H1 (cell line): ENCODE measurements at places on chromosomes 7 and 10. TPM values are rescaled to one million over a fixed set of nuclear protein-coding genes. Genes with fewer than 3 reads are reported as not detected.

GRCh38 chr7:117775801-117776200 lies 97.4 kb downstream of the CTTNBP2 start:
- H3K27ac ChIP-seq: no peak overlapping the region
- no peak for DNase-seq
- H3K4me3 ChIP-seq: no peak overlapping the region

DNA sequence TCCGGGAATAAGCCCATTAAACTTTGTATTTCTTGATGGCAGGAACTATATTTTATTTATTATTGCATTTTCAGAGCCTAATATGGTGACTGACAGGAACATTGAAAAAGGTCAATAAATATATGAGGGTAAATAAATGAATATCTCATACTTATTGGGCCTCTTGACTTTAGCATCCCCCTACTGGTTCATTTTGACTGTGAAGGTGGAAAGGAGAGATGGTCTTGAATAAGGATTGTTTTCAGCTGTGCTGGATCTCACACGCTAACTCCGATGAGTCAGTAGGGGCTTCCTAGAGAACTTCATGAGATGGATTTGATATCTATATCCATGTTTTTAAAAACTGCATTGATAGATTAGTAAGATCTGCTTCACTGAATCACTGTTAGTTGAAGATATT lies 1026.0 kb downstream of the REEP3 start:
- H3K27me3 ChIP-seq: no peaks in the 10 kb centered on the region
- no peak overlapping the region for H3K4me3 ChIP-seq
- no peak overlapping the region for H3K27ac ChIP-seq

DNA sequence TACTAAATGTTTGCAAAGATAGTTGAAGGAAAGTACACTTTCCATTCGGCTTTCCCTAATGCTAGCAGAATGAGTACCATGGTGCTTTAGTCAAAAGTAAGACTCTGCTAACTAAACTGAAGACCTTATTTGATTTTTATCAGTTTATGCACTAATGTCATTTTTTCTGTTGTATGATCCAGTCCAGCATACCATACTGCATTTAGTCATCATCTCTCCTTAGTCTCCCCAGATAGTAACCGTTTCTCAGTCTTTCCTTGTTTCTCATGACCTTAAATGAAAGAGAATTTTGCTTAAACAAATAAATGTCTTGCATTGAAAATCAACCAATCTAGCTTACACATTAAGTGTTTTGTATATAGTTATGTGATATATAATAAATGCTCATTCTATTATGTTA lies 529.5 kb upstream of the SEMA3D start:
- no peaks in the 10 kb centered on the region for H3K4me1 ChIP-seq
- no peak overlapping the region for H3K4me3 ChIP-seq
- DNase-seq: no peak

GRCh38 chr7:110604885-110605284 lies 486.0 kb upstream of the LRRN3 start:
- no peaks in the 10 kb centered on the region for H3K36me3 ChIP-seq
- no peaks in the 10 kb centered on the region for H3K4me1 ChIP-seq
- H3K4me3 ChIP-seq: no peak overlapping the region
- DNase-seq: no peak

- H3K4me3 ChIP-seq: no peak overlapping the region
- H3K36me3 ChIP-seq: no peaks in the 10 kb centered on the region
- no peak overlapping the region for H3K27ac ChIP-seq
- H3K27me3 ChIP-seq: no peaks in the 10 kb centered on the region
- no peak for DNase-seq
Observed at GRCh38 chr10:21165489-21165888, 268.4 kb upstream of the NEBL start.

DNA sequence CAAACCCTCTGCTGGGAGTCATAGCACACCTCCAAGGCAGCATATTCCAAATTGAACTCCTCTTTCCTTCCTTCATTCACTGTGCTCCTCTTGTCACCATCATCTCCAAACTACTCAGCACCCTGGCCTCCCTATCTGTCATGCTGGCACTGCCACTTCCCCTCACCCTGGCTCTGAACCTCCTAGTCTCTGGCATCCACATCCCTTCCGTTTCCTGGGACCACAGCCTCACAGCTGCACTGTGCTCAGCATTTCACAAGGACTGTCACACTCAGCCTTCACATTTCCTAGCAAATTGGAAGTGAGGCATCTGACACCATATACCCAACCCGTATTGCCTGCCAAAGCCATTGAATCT lies 124.7 kb downstream of the WDR11 start:
- H3K4me3 ChIP-seq: no peak overlapping the region
- H3K36me3 ChIP-seq: no peaks in the 10 kb centered on the region
- DNase-seq: no peak
- H3K4me1 ChIP-seq: peaks cover 8% of the 10 kb centered on the region
- H3K27ac ChIP-seq: no peak overlapping the region
- peaks cover 21% of the 10 kb centered on the region for H3K27me3 ChIP-seq

GRCh38 chr10:42782446-42783180 lies at the start of gene BMS1:
Gene BMS1 (plus strand): TSS chr10:42782795. CDS start chr10:42784395, 1,600 bp downstream.
- no peaks in the 10 kb centered on the region for H3K27me3 ChIP-seq
- peak within 1 kb of the TSS; percentile 95 for H3K27ac ChIP-seq
- no peaks in the 10 kb centered on the region for H3K4me1 ChIP-seq
- peaks cover 11% of the 10 kb centered on the region for H3K36me3 ChIP-seq
- H3K4me3 ChIP-seq: peak within 1 kb of the TSS; percentile 91

DNA sequence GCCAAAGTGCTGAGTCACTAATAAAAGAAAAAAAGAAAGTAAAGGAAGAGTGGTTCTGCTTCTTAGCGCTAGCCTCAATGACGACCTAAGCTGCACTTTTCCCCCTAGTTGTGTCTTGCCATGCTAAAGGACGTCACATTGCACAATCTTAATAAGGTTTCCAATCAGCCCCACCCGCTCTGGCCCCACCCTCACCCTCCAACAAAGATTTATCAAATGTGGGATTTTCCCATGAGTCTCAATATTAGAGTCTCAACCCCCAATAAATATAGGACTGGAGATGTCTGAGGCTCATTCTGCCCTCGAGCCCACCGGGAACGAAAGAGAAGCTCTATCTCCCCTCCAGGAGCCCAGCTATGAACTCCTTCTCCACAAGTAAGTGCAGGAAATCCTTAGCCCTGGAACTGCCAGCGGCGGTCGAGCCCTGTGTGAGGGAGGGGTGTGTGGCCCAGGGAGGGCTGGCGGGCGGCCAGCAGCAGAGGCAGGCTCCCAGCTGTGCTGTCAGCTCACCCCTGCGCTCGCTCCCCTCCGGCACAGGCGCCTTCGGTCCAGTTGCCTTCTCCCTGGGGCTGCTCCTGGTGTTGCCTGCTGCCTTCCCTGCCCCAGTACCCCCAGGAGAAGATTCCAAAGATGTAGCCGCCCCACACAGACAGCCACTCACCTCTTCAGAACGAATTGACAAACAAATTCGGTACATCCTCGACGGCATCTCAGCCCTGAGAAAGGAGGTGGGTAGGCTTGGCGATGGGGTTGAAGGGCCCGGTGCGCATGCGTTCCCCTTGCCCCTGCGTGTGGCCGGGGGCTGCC lies at the start of gene IL6:
IL6 (plus strand) TSS at position 294 of the 807 bp plus-strand sequence; CDS start at position 357, 63 bp downstream.
- DNase-seq: no peak
- no peaks in the 10 kb centered on the region for H3K36me3 ChIP-seq
- H3K27ac ChIP-seq: no peak within 1 kb of the TSS
- peak within 1 kb of the TSS; percentile 22; the same call in 1 of the 2 replicates for H3K4me3 ChIP-seq
- H3K4me1 ChIP-seq: peaks cover 5% of the 10 kb centered on the region
- no peaks in the 10 kb centered on the region for H3K27me3 ChIP-seq

DNA sequence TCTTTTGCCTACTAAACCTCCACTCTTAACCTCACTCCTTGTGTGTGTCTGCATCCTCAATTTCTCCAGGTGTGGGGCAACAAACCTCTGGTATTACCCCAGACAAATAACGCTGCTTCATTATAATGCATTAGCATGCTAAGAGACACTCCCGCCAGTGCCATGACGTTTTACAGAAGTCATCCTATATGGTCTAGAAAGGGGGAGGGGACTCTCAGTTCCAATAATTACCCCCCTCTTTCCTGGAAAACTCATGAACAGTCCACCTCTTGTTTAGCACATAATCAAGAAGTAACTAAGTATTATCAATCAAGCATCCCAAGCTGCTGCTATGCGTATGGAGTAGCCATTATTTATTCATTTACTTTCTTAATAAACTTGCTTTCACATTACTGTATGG lies 364.5 kb downstream of the TYW1 start:
- H3K27me3 ChIP-seq: no peaks in the 10 kb centered on the region
- H3K36me3 ChIP-seq: no peaks in the 10 kb centered on the region
- H3K4me3 ChIP-seq: no peak overlapping the region
- no peaks in the 10 kb centered on the region for H3K4me1 ChIP-seq

DNA sequence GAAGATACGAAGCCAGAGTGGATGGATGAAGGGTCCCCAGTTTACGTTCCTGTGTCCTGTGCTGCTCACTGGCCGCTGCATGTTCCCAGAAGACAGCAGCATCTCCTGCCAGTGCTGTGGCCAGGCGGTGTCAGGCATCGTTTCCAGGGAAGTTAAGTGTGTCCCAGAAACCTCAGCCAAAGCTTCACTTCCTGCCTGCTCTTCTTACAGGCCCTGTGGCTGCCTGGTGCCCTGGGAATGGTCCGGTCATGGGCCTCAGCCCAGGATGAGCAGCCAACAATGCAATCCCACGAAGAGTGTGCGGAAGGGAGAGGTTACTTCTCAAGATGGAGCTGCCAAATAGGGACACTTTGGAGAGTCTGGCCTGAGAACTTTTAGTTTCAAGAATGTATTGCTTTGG lies 99.7 kb upstream of the TARP start:
- H3K4me3 ChIP-seq: no peak overlapping the region
- no peaks in the 10 kb centered on the region for H3K36me3 ChIP-seq
- no peaks in the 10 kb centered on the region for H3K27me3 ChIP-seq
- H3K27ac ChIP-seq: no peak overlapping the region
- peaks cover 2% of the 10 kb centered on the region; the same call in 1 of the 2 replicates for H3K4me1 ChIP-seq

- no peak for DNase-seq
- peaks cover 16% of the 10 kb centered on the region; the same call in 1 of the 2 replicates for H3K36me3 ChIP-seq
- no peaks in the 10 kb centered on the region for H3K27me3 ChIP-seq
Observed at GRCh38 chr7:137930581-137930980, 71.3 kb downstream of the CREB3L2 start.

DNA sequence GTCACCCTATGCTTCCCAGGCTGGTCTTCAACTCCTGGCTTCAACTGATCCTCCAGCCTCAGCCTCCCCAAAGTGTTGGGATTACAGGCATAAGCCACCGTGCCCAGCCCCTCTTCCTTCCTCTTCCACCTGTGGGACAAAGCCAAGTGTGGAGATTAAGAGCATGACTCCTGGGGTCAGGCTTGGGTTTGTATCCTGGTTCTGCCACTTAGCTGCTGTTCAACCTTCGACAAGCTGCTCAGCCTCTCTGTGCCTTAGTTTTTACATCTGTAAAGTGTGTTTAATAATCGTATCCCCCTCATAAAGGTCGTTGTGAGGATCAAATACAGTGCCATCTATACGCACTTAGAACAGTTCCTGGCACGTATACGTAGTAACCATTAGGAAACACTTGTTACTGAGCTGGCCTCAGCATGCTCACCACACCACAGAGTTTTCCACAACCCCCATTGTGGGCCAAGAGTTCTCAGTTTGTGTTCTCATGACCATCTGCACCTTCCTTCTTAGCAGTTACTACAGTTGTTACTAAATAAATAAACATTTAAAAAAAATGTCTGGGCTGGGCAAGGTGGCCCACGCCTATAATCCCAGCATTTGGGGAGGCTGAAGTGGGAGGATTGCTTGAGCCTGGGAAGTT lies 140.5 kb upstream of the BTBD16 start:
- H3K4me3 ChIP-seq: no peak overlapping the region
- no peak for DNase-seq
- H3K4me1 ChIP-seq: peaks cover 19% of the 10 kb centered on the region
- H3K36me3 ChIP-seq: no peaks in the 10 kb centered on the region
- no peak overlapping the region for H3K27ac ChIP-seq
- no peaks in the 10 kb centered on the region for H3K27me3 ChIP-seq

The GNAT3 gene
- total RNA-seq: not detected in 2 replicates

The SLC26A5 gene
- total RNA-seq: 0.24 and 0.40 TPM in 2 replicates
